Hepatocyte (in vitro differentiated cells): ENCODE measurements at places on chromosomes 13 and 19.

- DNase-seq = no peak
These were observed 253.3 kb downstream of the LIG4 start for GRCh38 chr13:107961849-107962608.

GRCh38 chr19:56080669-56081401 lies 40.3 kb downstream of the ZNF787 start:
- DNase-seq = peak; percentile 89

DNA sequence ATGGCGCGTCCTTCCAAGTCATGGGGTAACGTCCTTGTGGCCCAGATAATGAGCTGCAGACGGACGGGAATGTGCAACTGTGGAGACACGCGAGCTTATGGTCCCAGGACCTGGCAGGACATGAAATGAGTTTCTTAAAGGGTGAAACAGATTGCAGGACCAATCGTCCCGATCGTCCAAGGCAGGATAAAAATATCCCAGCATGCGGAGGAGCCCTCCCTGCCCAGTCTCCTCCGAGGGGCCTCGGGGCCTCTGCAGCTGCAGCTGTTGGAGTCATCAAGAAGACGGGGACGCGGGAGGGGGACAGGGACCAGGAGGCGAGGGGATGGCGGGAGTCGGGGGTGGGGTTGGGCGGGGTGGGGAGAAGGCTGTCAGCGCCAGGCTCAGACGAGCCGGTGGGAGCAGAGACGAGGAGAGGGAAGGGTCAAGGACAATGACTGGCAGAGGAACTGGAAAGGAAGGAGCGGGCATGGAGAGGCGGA lies 14.4 kb upstream of the GARIN5A start:
- no peak for DNase-seq

DNA sequence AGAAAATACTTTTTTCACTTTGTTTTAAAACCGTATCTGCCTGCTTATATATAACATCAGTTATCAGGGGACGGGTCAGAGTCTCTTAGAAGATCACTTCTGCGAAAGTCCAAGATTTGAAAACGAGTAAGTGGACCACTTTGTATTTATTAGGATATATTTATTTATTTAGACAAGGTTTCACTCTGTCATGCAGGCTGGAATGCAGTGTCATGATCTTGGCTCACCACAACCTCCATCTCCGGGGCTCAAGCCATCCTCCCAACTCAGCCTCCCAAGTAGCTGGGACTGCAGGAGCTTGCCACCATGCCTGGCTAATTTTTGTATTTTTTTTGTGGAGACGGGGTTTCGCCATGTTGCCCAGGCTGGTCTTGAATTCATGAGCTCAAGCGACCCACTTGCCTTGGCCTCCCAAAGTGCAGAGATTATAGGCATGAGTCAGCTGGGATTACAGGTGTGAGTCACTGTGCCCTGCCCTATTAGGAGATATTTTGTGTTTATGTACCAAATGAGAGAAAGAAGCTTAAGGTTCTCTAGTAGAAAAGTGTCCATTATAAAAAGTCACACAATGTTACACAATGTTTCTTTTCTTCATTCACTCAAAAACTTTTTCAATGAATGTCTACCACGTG lies 39.5 kb downstream of the RASL11A start:
- no peak for DNase-seq

- peak; percentile 65 for DNase-seq
These were observed 61.5 kb upstream of the SLC15A1 start for GRCh38 chr13:98813993-98814392.

- DNase-seq = no peak
These were observed 12.8 kb downstream of the SPPL2B start for GRCh38 chr19:2341244-2341751.

DNA sequence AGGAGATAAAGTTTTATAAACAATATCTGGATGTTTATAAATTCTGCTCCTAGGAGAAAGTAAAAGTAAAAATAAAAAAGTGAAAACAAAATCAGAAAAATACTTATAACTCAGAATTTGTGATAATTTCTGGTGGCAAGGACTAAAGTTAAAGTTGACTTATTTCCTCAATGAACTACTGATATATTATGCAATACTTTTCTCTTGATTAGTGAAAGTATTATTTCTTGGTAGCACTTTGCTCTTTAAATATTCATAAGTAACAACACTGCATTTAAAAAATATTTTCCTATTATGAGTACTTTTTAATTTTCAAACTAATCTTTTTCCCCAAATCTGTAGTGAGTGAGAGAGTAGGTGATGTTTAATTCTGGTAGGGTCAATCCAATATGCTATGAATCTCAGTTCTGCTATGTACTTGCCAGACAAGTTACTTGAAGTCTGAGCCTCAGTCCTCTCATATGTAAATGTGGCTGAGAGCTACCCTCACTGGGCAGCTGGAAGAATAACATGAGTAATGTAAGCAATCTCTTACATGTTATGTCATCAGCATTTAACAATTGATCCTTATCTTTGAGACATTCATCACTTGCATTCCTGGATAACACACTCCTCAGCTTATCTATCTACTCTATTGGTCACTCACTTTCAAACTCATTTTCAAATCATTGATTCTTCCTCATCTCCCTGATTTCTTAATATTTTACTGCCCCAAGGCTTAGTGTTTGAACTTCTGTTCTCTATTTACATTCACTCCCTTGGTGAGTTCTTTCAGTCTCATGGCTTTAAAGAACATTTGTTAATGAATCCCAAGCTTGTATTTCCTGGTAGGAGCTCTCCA lies 239.0 kb downstream of the RGCC start:
- DNase-seq = peak; percentile 60

DNA sequence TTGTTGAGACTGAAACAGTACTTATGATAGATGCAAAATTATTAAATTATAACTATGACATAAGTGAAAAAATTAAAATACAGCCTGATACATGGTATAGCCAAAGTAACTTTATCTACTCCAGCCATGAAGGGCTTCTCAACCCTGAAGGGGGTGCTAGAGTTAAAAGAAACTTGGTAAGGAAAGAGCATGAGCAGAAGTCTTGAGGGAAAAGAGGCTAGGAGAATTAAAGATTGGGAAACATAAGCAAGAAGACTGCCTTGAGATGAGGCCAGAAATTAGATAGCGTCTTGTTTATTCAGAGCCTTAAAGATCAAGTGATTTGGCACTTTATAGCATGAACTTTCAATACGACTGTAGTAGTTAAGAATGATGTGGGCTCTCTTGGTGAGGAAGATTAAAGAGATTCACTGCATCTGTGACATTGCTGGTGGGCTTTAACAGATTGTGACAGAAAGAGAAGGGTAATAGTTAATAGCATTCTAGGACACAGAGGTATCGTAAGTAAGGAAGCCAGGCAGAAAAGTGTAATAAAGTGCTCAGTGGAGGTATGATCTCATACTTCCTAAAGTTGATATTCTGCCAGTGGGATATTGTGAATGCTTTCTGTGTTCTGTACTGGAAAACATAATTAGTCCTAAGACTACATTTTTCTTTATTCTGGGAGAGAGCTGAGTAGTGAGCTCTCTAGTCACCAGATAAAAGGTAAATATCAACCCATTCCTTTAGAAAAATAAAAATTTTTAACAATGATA lies 385.4 kb upstream of the PRR20A start:
- DNase-seq = peak; percentile 16

- DNase-seq = no peak
These were observed 9.1 kb downstream of the SSBP4 start for GRCh38 chr19:18428173-18428786.
